ENCODE measurements at places on chromosomes 2 and 18. TPM values are rescaled to one million over a fixed set of nuclear protein-coding genes. Genes with fewer than 3 reads are reported as not detected.

KCNIP3 gene
- 3.9 TPM for total RNA-seq

RHOB gene
- total RNA-seq, result 167 TPM

UGT1A9 gene
- total RNA-seq, result not detected

CFC1 gene
- not detected for total RNA-seq

SERPINB4 gene
- total RNA-seq, result not detected

AKAIN1 gene
- total RNA-seq, result not detected

GKN1 gene
- total RNA-seq, result not detected

ZBTB7C gene
- 1.5 TPM for total RNA-seq

TANC1 gene
- total RNA-seq, result 65.2 TPM

PIEZO2 gene
- 1.4 TPM for total RNA-seq

NHEJ1 gene
- total RNA-seq, result 4.8 TPM

UBXN2A gene
- 19.7 TPM for total RNA-seq

MC2R gene
- total RNA-seq, result not detected

REG3A gene
- total RNA-seq, result not detected

SEH1L gene
- 19.6 TPM for total RNA-seq

LPIN1 gene
- total RNA-seq, result 28.0 TPM

TUBA4B gene
- total RNA-seq, result not detected

UGT1A5 gene
- total RNA-seq, result not detected

MYO5B gene
- total RNA-seq, result 1.7 TPM

TMEM127 gene
- 110 TPM for total RNA-seq

ACMSD gene
- not detected for total RNA-seq

NT5C1B gene
- total RNA-seq, result not detected

HNMT gene
- total RNA-seq, result 12.9 TPM
